ENCODE measurements at places on chromosomes 1 and 21.

GRCh38 chr1:244435562-244436205 lies 16.0 kb downstream of the ADSS2 start:
- no peak for DNase-seq

GRCh38 chr21:35159881-35160280 lies 110.8 kb upstream of the RUNX1 start:
- DNase-seq: no peak

DNA sequence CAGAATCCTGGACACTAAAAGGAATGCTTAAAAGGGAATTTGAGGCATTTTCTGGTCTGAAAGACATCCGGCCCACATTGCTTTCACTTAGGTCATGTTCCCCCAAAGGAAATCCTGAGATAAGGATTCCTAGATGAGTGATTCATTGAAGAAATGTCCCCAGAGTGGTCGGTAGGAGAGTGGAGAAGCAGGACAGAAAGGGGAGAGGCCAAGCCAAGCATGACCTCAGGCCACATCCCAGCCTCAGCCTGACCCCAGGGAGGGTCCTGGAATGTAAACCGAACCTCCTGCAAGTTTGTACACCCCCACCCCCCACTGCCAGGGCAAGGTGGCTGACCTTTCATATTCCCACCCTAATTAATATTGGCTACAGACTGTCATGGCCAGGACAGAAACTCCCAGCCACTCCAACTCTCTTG lies 16.6 kb downstream of the HIVEP3 start:
- DNase-seq: no peak

- DNase-seq: no peak
These were observed 304 bp upstream of the GNG12 start for GRCh38 chr1:67833602-67833940.

DNA sequence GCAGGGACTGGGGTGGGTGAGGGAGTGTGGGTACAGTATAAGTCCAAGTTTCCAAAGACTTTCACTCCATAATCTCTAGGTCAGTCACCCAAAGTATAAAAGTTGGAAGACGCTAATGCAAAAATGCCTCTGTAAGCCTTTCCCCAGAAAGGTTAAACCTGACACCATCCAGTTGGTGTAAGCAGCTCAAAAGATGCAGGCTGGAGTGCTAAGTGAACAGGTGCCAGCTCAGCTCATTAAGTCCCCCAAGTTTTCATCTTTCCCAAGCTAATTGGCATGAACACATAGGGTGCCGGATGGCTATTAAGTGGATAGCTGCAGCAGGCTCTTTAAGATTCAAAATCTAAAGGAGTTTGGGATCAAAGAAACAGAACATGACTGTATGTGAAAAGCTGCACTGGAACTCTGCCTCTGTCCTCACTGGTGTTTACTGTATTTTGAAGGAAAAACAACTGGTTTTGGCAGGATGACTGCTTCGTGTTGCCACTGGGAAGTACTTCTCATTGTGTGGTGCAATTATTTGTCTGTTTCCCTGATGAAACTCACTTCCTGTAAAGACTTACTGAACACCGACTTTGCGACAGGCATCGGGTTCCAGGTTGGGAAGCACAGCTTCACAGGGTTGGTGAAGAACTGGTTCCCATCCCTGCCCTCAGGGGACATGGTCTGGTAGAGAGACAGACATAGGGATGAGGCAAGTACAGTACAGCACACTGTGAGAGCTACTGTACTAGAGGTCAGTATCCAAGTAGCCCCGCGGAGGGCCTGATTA lies 152.7 kb downstream of the DAB1 start:
- DNase-seq: no peak

GRCh38 chr1:181469829-181470228 lies 13.5 kb upstream of the CACNA1E start:
- no peak for DNase-seq

All from RWPE2 (cell line).